NCI-H2081 (cell line): ENCODE measurements at places on chromosomes 7 and 10.

DNA sequence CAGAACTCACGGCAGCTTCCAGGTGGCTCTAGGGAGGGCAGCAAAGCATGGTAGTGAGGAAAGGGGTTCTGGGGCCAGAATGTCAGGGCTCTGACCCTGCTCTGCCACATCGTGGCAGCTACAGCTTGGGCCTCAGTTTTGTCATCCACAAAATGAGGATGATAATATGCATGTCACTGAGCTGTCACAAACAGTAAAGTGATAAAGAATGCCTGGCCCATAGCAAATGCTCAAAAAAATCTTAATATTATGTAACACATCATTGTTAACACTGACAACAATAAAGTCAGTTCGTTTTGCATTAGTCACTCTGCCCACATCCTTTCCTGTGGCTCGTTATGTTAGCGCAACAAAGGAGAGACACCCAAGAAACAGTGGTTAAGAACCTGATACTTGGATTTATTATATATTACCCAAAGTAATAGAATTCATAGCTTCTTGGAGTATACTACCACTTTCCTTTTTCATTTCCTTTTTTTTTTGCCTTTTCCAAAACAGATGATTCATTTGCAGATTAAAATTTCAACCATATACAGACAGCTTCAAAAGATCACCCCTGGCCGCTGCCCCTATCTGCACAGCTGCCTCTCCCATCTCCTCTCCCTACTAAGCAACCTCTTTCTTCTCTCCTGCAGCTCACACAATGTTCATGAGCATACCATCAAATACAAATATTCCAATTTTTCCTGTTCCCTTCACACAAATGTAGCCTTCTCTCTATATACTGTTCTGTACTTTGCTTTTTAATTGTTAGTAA, 45.5 kb upstream of the DDC start:
- DNase-seq = no peak

GRCh38 chr10:4066581-4067390, 281.8 kb upstream of the KLF6 start:
- DNase-seq = no peak

DNA sequence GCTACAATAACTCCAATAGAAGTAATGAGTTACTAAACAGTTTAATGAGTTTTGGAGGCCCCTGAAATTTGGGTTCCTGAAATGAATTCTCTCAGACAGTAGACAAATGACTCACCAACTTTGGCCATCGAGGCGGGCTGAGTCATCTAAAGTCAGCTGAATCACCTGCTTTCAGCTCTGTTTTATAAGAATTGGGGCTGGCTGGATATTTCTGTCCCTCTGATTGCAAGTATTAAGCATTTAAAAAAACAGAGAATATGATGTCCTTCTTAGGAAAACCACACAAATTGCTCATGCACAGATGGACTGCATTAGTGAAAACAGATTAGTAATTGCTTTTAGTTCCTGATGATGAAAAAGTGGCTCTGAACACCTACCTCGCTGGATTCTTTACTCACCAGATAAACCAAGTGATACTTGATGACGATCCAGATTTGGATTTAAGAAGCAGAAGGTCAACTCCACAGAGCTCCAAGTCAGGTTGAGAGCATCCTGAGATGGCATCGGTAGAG, 59.1 kb downstream of the ZNF365 start:
- no peak for DNase-seq

- no peak for DNase-seq
Measured at GRCh38 chr10:48902096-48902495, 37.5 kb downstream of the LRRC18 start.

DNA sequence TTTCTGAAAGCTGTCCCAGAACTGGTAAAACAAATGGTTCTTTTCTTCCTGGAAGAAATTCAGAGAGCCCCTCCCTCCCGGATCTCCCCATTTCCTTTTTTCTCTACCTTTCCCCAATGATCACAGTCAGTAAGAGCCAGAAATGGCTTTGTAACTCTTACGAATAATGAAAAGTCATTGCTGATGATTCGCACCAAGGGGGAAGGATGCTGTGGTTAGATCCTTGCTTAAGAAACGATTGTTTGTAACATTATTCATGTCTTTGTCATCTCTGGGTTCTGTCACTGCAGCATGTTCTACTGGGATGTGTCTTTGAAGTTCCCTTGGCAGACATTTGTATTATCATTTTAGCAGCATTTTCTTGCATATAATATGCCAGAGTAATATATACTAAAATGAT, 138.9 kb downstream of the CACNB2 start:
- no peak for DNase-seq

- DNase-seq = no peak
Measured at GRCh38 chr10:86970162-86970981, 2.1 kb downstream of the ADIRF start.

DNA sequence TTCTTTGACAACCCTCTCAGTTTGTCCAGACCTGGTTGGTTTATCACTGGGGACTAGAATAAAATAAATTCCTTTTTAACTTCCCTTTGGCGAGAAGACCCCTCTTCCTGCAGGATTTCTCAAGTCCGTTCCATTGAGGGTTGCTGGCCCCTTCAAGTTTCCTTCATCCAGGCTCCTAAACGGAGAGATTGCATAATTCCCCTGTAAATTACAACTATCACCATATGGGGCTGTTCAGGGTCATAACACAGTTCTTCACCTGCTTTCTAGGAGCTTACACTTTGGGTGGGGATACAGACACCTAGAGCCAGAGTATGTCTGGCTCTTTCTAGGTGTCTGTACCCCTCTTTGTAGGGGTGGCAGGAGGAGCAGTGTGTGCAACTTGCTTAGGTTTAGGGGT, 3.3 kb upstream of the COPS6 start:
- DNase-seq = no peak

GRCh38 chr7:105662998-105663397, 81.7 kb upstream of the EFCAB10 start:
- DNase-seq = no peak

- no peak for DNase-seq
Measured at GRCh38 chr7:46653848-46654247, 732.8 kb upstream of the IGFBP3 start.

DNA sequence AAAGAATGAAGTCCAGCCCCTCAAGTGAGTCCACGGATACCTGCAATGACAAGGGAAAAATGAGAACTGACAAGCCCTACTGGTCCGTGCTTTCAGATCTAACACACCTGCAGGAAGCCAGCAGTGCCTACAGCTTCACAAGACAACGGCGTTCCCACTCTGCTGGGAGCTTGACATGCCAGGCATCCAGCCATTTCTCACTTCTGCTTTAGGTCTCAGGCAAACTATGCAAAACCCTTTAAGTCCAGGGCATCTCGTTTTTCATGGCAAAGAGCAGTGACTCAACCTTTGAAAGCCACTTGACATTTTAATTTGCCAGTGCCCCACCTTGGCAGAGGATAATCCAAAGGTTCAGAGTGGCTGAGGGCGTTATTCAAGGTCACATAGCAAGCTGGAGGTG, 49.1 kb upstream of the GPAM start:
- DNase-seq = no peak

- DNase-seq = no peak
Measured at GRCh38 chr10:6067457-6067856, 5.3 kb upstream of the IL2RA start.

GRCh38 chr10:116877391-116877790, 28.1 kb downstream of the ENO4 start:
- DNase-seq = no peak

- DNase-seq = no peak
Measured at GRCh38 chr7:45068236-45069023, 20.3 kb downstream of the NACAD start.

DNA sequence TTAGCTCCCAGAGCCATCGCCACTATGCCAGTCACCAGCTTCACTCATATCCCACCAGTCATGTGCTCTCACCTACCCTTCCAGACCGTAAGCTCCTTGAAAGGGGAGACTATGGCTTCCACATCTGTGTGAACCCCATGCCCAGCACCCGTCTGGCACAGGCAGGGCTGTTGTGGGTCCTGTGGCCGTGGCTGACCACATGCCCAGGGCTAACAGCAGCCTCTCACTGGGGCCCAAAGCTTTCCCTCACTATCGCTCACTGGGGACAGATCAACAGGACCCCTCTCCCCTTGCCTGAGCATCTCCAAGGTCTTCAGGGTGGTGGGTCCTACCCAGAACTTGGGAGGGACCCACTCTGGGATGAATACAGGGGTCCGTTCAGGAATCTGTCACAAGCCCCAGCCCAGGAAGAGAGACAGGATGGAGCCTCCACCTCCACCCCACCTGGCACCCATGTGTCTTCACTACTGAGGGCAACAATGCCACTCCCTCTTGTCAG, 303.9 kb downstream of the GRID1 start:
- DNase-seq = no peak

DNA sequence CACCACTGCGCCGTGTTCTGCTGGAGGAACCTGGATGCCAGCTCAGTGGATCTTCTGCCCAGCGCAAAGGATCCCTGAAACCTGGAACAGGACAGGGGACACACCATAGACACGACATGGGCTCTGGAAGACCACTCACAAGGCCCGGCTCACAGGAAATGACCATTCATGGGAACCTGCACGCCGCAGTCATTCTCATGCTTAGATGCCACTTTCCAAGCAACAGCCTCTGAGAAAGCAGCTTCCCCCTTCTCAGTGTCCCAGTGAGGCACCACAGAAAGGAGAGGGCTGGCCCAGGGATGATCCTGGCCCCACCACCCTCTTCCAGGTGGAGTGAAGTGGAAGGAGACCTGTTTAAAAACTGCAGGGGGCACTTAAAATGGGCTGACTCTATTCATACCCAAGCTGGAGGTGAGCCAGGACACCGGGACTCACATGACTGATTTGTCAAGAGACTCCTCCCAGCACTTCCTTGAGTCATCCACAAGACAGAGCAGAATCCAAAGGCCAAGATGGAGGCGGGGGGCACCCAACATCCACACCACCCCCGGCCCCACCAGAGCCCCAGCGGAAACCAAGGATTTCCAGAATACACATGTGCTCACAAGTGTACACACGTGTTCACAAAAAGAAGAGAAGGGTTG, 11.2 kb downstream of the CTBP2 start:
- DNase-seq = peak; percentile 69

GRCh38 chr10:77633376-77633775, 4.2 kb downstream of the KCNMA1 start:
- DNase-seq = no peak

DNA sequence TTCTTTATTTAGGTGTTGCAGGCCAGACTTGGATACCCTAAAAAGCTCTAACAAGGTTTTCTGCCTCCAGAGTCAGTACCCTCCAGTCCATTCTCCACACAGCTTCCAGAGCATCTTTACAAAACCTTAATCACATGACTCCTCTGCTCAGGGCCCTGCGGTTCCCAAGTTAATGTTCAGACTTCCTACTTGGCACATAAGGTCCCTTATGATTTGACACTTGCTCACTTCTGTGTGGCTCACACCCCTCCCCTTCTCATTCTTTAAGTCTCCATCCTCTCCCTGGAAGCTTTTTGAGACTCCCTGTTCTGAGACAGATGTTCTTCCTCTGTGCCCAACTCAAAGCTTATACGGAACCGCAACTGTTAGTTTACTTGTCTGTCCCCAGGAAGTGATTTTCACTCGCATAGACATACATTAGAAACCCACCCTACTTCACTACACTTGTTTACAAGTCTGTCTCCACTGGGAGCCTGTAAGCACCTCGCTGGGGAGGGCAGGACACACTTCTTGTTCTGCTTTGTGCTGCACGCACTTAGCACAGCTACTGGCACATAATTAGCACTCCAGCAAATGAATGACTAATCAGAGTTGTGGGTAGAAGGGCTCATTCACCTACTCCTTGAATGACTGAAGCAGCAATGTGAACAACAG, 154.3 kb upstream of the LAMB4 start:
- DNase-seq = no peak

GRCh38 chr10:62861507-62861906, 45.3 kb upstream of the EGR2 start:
- no peak for DNase-seq

GRCh38 chr7:41586931-41587640, 115.8 kb downstream of the INHBA start:
- no peak for DNase-seq

- no peak for DNase-seq
Measured at GRCh38 chr10:49280001-49280408, 19.0 kb upstream of the C10orf71 start.

- no peak for DNase-seq
Measured at GRCh38 chr7:76057813-76058145, 9.9 kb downstream of the MDH2 start.

DNA sequence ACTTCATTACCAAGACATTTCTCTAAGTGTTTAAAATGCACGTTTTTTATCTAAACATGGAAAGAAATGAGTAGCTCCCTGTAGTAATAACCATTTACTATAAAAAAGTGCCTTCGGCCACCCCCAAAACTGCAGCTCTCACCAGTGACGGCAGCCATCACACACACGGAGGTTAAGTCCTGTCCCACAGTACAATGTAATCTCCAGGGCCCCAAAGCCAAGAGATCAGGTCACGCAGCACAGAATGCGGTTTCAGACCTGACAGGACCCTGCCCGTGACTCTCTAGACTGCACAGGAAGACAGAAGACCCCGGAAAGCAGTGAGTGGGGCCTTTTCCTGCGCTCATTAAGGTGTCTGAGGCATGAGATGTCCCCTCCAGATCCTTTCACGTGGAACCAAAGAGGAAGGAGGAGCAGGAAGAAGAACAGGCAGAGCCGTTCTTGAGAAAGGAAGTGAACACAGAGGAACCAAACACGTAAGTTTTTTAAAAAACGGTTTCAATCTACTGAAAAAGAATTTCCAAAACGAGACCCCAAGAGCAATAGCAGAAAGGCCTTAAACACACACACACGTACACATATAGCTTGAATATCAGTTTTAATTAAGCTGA, 125.7 kb downstream of the ZMYND11 start:
- no peak for DNase-seq

DNA sequence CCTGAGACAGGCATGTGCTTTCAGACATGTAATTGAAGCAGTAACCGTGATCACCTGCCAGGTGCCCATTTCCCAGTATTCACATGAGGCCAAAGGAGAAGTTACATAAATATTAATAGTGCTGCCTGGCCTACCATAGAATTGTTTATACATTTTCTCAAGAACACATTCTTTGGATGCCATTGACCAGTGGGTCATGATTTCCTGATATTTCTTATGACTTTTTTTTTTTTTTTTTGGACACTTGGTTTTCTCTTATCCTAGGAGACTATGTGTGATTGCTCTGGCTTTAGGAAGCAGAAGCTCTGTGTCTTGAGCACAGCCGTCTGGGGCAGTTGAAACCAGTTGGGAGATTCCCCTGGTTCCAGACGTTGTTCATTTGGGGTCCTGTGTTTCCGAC, 143.9 kb upstream of the NPS start:
- no peak for DNase-seq
